Fibroblast of gingiva (primary cell): ENCODE measurements at places on chromosomes 2 and 18.

DNA sequence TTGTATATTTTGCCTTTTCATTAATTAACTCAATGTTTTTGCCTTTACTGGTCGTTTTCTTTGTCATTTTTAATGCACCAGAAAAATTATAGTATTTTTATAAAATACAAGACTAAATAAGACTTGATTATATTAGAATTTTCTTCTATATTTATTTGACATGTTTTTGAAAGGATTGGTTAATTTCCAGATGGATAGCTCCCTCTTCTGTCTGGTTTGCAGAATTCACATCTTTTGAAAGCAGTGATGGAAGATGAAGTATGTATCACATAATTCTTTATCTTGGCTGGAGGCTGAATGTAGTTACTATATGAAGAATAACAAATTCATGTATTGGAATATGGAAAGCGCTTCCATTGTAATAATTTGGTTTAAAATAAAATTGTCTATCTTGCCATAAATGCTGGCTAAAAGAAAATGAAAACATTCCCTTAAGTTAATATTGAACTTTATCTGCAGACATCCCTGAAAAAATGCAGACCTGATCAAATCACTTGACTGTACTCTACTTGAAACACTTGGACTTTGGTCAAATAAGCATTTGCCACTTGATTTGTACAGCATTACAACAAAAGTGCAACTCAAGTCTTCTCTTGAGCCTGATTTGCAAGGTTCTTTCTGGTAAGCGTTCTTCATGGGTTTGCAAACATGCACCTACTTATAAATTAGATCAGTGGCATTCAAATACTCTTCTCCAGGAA lies 86.3 kb upstream of the EFEMP1 start:
- DNase-seq = peak; percentile 47

DNA sequence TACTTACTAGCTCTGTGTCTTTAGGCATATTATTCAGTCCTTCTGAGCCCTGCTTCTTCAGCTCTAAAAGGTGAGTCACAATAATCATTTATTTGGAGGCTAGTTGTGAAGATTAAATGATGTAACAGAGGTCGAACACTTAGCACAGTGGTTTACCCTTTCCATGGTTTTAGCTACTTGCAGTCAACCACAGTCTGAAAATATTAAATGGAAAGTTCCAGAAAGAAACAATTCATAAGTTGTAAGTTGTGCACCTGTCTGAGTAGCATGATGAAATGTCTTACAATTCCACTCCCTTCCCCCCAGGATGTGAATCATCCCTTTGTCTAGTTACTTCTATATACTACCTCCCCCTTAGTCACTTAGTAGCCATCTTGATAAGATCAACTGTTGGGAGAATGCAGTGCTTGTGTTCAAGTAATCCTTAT lies 217.6 kb upstream of the THUMPD2 start:
- DNase-seq = no peak

DNA sequence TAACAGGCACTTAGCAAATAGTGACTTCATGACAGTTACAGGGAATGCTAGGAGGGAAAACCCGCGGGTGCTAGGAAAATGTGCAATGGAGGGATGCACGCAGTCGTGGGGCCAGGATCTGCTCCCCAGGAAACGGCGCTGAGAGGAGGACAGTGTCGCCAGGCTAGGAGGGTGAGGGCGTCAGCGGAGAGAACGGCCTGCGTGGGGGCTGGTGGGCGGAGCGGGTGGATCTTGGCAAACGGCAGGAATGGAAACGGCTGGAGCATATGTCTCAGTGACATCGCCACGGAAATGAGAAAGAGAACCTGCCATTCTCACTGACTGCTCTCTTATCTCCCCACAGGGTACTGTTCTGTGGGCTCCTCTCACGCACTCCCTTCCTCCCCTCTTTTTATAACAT lies 478.5 kb upstream of the ID2 start:
- DNase-seq = no peak

GRCh38 chr2:161415034-161415986 lies 787 bp upstream of the TBR1 start:
- no peak for DNase-seq

GRCh38 chr2:762646-763045 lies 85.4 kb upstream of the TMEM18 start:
- DNase-seq = no peak

GRCh38 chr2:190563109-190563508 lies 28.6 kb upstream of the NEMP2 start:
- no peak for DNase-seq

- DNase-seq = no peak
These were observed 431.5 kb downstream of the RNF144A start for GRCh38 chr2:7348761-7349160.

DNA sequence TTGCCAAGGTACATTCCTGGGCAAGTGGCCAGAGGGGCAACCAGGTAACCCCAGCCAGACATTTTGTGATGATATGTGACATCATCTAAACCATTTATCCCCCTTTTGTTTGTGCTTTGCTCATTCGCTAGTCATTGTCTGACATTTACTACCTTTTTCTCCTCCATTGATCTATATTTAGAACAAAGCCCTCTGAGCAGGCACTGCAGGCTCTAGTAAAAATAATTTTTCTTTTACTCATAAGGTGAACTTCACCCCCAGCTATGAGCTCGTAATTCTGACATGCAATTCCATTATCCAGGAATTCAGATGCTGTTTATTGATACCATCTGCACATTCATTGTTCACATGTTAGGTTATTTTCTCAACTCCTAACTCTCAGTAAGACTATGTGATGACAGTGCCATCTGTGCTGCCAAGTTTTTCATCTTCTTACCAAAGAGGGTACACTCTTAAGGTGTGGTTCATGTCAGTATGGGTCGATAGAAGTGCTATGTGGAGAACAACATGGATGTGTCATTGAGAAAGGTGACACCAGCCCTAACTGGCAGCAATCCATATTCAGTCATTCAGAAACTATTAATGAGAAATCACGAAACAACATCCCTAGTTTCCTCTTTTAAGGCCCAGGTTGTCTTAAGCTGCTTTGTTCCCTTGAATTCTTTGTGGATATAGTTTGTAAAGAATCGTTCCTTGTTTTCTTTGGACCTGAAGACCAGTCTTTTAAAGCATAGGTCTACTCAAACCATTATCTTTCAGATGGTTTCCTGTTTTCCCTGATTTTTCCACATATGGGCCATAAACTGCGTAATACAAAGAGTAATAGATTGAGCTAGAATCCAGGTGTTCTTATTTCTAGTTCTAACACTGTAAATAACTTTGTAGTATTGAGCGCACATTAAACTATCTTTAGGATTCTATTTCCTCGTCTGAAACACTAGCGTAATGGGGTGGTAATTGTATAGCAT lies 978.1 kb upstream of the CDH2 start:
- peak; percentile 72 for DNase-seq

DNA sequence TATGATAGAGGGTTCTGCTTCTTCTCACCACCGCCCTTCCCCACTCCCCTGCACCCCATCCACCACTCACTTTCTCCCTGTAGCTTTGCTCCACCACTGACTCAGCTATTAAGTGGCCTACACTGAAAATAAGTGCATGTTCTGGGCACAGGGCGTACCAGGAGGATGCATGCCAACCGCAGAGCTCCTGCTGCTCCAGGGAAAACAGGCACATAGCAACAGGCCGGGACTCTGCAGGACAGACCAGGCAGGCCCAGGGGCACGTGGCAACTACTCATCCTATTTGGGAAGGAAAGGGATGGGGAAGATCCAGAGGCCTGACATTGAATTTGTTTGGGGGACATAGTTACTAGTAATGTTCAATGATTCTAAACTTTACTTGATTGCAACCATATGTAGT lies 28.4 kb downstream of the ARL4C start:
- no peak for DNase-seq

DNA sequence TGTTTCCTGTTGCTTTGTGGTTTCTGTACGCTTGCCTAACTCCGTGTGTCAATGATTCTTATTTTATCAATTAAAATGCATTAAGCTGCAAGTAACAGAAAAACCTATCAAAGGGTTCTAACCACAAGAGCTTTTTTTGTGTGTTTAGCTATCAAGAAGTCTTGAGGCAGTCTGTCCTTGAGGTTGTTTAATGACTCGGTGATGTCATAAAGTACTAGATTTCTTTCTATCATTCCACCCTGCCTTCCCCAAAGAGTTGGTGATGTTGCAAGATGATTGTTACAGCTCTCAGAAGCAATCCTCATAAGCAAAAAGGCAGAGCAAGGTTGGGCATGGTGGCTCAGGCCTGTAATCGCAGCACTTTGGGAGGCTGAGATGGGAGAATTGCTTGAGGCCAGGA lies 51.9 kb upstream of the SPTBN1 start:
- peak; percentile 49 for DNase-seq

- DNase-seq = peak; percentile 59
These were observed 56.3 kb downstream of the MARCHF4 start for GRCh38 chr2:216315802-216316603.

DNA sequence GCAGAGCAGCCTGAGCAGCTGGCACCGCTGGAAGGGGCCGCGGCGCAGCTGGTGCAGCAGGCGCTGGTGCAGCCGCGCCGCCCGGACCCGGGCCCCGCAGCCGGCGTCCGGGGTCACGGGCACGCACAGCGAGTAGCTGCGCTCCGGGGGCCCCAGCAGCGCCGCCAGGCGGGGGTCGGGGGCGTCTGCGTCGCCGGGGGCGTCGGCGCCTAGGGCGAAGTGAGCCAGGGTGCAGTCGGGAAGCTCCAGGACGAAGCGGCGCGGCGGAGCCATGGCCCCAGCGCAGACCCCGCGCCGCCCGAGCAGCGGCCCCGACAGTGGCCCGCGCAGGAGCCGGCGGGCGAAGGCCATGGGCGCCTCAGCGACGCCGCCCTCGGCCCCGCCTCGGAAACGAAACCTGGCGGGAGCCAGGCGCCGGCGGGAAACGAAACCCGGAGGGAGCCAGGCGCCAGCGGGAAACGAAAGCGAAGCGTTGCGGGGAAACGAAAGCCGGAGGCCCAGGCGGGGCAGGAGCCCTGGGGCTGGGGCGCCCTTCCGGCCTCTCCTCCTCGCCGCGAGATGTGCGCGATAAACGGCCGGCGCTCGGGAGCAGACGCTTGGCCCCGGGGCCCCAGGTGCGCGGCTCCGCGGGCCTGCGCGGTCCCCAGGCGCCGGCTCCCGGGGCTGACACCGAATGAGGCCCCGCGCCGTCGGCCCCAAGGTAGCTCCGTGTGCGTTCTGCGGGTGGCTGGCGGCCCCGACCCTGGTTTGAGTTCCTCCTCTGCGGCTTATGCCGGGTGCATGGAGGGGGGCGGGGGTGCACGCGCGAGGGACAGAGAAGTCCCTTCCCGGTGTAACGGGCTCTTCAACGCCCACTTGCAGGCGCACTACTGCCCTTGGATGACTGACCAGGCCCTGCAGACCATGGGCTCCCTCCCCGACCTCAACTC lies at the start of gene CMPK2:
CMPK2 (minus strand) TSS at position 562 of the 929 bp plus-strand sequence; CDS start at position 351, 211 bp downstream.
- peak; percentile 10 for DNase-seq

DNA sequence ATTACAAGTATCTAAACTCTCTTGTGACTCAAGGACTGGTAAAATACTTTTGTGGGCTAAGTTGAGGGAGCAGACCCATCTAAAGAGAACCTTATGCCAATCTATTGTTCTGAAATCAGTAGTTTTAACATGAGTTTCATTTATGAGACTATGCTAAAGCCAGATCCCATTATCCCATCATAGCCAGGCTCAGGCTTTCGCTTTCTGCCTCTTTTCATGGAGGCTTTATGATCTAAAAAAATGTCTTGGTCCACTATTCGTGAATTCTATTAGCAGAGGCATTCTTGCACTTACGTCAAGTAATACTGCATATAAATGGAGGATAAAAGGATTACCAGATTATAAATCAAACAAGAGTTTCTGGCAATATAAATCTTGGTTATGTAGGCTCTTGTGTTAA lies 1636.9 kb upstream of the ACVR2A start:
- DNase-seq = no peak

DNA sequence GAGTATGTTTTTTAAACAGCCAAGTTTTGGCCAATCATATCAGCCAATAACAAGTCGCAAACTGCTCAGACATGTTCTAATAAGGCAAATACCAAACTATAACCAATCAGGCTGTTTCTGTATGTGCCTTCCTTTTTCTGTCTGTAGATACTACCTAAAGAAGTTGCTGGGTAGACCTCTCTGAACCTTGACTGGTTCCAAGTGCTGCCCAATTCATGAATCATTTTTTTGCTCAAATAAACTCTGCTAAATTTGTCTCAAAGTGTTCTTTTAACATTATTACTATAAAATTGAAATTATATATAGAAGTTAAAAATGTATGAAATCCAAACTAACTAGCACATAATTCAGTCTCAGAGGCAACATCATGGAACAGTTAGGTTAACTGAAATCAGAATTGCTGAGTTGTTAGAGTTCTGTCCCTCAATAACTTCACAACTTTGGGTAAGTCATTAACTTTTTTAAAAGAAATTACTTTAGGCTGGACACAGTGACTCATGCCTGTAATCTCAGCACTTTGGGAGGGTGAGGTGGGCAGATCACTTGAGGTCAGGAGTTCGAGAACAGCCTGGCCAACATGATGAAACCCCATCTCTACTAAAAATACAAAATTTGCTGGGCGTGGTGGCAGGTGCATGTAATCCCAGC lies 4.9 kb upstream of the TTC21B start:
- no peak for DNase-seq

GRCh38 chr18:59061914-59062642 lies 77.6 kb upstream of the SEC11C start:
- DNase-seq = no peak

GRCh38 chr2:112811841-112812306 lies 24.7 kb downstream of the IL1B start:
- DNase-seq = no peak

- no peak for DNase-seq
These were observed 504.7 kb downstream of the ERBB4 start for GRCh38 chr2:212033888-212034287.

DNA sequence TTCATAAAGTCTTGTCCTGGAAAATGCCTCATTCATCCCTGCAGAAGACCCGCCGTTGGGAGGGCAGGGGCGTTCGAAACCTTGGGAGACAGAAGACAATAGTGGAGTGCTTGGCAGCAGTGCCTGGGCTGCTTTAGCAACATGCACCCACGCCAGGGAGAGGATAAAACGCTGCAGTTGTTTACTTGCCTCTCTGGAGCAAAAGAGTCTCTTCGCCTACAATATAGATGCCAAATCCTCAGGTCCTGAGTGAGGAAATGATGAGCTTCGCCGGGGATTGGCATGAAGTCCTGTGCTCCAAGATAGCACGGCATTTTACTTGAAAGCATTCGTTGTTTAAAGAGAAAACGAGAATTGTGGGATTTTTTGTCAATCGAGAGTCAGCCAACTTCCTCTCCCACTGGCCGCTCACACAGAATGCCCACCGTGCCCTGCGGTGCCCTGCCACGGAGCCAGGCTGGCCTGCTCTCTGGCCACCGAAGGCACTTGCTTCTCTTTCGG lies 152.5 kb upstream of the POU3F3 start:
- no peak for DNase-seq

GRCh38 chr2:113281910-113282746 lies 3.4 kb upstream of the PAX8 start:
- no peak for DNase-seq

GRCh38 chr2:209381091-209381490 lies 42.8 kb upstream of the MAP2 start:
- no peak for DNase-seq

- peak; percentile 91 for DNase-seq
These were observed 1624.2 kb downstream of the LRP1B start for GRCh38 chr2:140506606-140507005.

DNA sequence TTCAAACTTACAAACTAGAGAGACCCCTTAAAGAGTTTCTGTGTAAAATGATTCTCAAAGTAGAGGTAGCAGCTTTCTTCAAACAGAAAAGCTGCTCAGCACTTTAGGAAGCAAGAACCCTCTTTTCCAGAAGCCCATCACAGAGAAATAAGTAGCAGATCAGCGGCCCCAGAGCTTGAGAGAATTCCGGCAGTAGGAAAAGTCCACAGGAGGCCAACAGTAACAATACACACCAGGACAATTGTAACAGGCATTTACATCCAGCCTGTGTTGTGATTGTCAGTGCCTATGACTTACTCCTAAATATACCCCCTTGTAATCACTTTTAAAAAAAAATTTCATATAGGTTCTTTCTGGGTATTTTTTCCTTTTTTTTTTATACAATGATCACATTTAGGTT lies 161.4 kb upstream of the ACVR2A start:
- no peak for DNase-seq
